Endothelial cell (in vitro differentiated cells): ENCODE measurements at places on chromosomes 7 and 10.

DNA sequence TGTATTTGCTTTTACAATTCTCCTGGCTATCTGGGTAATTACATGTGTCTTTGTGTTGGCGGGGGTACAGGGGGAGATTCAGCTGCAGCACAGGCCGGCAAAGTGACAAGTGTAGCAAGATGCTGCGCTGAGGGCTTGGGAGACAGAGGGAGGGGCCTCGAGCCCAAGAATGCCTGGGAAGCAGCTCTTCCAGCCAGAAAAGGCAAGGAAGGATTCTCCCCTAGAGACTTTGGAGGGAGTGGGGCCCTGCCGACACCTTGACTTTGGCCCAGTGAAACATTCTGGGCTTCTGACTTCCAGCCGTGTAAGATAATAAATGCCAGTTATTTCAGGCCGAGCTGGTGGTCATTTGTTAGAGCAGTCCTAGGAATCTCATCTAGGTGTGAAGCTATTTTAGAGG is 7.2 kb upstream of the REPIN1 start:
- no peak for DNase-seq

DNA sequence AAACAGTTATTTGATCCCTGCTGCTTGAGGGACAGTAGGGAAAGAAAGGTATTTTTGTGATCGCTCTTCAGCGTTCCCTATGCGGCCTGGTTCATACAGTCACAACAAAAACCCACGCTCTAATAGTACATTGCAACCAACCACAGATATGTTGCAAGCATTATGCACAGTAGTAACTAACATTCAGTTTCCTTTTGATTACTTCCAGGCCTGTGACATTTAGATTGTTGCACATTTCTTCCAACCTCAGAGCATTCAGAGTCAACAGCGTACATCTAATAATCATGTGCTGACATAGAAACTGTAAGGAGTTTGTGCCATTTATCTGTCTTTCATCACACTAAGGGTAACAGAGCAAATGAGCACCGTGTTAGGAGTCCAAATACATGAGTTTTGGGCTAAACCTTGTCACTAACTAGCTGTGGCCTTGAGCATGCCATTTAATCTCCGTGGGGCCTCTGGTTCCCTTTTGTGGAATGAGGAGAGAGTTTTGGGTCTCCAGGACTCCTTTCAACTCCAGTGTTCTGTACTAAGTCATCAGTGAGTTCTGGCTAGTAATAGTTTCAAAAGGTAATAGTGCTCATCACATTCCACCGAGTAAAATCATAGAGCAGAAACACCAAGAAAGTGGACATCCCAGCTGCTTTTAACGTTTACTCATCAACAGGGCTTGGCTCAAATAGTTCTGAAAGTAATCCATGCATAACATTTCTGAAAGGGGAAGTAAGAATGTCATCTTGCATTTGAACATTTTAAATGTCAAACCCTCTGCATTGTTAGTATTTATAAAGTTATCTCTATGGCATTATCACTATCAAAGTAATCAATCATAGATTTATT is 99.0 kb upstream of the FZD1 start:
- no peak for DNase-seq

DNA sequence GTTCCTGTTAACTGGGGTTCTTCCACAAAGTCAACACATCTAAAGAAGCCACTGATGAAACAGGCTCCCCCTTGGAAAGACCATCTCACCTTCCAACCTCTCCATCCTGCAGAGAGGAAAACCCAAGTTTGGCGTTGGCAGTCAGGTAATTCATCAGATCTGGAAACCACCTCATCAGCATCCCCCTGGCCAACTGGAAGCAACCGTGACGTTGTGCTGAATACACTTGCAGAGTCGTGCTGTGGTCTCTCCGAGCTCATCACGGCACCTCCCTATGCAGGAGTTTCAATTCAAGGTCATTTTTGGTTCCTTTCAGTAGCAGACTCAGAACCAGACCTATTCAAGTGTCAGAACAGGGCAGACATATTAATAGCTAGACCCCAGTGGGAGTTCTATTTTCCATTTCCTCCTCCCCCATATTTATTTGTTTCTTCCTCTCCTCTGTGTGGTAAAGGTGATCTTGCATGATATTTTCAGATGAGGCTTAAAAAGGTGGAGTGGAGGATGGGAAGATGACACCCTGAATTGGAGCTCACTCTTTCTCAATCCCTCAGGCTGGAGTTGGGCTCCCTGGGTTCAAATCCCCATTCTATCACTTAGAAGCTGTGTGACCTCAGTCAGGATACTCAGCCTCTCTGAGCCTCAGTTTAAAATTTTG is 149.1 kb upstream of the ADO start:
- no peak for DNase-seq

- no peak for DNase-seq
Observed at GRCh38 chr7:1531263-1531978, 919 bp downstream of the MAFK start.

DNA sequence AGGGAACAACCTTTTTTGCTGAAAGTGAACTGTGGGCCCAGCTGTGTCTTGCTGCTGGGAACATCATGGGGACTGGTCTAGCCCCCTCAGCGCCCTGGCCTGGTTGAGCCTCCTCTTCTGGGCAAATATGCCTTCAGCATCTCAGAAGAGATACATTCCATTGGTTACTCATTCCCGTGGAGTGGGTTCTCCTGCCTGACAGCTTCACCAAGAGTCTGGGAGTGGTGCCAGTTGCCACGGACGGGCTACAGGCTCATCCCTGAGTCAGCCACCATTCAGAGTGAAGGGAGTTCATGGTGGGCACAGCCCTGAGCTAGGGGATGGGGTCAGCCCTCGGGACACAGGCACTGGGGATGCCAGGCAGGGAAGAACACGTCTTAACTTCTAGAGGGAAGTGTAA is 81.9 kb downstream of the RAMP3 start:
- no peak for DNase-seq

DNA sequence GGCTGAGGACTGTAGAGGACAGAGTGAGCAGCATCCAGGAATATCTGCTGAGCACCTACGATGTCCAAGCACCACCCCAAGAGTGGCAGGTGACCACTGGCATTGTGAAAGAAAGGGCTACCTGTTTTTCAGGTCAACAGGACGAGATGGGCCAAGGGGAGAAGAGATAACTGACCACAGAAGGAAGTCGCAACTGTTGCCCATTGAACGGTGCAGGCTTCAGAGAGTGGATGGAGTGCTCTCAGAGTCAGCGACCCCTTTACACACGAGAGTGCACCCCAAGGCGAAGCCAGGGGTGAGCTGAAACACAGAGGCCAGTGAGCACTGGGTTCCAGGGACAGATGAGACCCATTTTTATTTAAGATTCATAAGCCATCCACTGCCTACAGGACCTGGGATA is 42.3 kb downstream of the HIPK2 start:
- DNase-seq, result no peak

GRCh38 chr7:100623951-100624824 is 11.8 kb downstream of the MOSPD3 start:
- no peak for DNase-seq

DNA sequence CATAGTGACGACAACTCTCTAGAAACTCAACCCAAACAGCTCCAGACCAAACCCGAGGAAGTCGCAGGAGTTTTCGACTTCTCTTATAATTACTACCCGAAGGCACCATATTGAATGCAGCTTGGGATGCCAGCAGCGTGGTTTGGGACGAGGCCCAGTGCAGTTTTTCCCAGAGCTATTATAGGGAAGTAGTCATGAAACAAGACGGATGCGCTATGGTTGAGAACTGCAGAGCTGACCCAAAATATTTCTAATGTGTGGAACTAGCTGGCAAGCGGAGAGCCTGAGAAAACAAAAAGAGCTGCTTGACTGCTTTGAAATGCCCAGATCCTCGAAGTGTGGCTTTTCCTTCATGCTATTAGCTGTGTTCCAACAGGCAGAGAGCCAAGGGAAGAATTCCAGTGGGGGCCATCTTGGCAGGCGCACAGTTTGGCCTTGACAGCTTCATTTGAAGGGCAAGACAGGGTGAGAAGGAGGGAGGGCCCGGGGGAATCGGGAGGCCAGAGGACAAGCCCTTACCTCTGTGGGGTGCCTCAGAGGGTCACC is 122.7 kb downstream of the CUL2 start:
- no peak for DNase-seq

DNA sequence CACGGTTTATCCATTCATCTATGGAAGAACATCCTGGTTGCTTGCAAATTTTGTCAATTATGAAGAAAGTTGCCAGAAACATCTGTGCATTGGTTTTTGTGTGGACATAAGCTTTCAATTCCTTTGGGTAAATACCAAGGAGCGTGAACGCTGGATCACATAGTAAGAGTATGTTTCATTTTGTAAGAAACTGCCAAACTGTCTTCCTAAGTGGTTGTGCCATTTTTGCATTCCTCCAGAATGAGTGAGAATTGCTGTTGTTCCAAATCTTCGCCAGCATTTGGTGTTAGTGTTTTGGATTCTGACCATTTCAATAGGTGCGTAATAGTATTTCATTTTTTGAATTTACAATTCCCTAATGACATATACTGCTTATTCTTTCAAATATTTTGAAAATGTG is 155.3 kb upstream of the FRMD4A start:
- no peak for DNase-seq

GRCh38 chr10:121158988-121159579 is 307.9 kb downstream of the WDR11 start:
- no peak for DNase-seq

DNA sequence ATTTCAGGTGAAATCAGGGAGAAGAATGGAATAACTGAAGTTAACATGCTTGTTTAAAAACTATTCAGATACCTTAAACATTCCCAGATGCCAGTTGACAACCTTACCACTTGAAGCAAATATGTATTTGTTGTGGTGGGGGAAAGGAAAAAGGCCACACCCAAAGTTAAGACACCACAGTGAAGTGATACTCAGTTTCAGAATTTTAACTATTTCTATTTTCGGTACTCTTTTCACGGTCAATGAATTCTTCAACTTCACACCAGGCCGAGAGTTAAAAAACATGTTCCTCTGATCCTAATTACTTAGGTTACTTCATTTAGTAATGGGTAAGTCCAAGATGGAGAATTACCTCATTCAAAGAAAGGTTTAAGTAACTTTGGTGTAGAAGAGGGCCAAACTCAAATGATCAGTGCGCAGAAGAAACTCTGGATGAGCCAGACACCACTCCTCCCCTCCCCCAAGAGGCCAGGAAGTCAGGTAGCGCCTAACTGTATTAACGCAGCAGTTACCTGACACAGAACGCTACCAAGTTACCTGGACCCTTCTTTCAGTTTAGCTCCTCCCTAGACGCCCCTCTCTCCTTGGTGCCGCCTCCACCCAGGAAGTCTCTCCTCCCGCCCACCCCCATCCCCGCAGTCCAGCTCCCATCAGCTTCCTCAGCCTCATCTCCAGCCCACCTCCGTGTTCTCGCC is 700 bp downstream of the MTPN start:
- peak; percentile 7 for DNase-seq

- DNase-seq, result peak; percentile 12
Observed at GRCh38 chr10:35378541-35379210, 42.4 kb downstream of the CCNY start.

DNA sequence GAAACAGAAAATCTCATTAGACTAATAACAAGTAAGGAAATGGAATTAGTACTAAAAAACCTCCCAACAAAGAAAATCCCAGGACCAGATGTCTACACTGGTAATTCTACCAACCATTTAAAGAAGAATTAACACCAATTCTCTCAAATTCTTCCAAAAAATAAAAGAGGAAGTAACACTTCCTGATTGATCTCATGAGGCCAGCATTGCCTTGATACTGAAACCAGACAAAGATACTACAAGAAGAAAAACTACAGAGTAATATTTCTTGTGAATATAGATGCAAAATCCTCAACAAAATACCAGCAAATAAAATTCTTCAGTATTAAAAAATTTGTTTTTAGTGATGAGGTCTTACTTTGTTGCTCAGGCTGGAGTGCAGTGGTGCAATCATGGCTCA is 21.3 kb downstream of the GCK start:
- DNase-seq, result no peak

- no peak for DNase-seq
Observed at GRCh38 chr10:105837951-105838350, 1196.9 kb downstream of the SORCS3 start.

GRCh38 chr7:81788246-81788645 is 18.4 kb upstream of the HGF start:
- no peak for DNase-seq

DNA sequence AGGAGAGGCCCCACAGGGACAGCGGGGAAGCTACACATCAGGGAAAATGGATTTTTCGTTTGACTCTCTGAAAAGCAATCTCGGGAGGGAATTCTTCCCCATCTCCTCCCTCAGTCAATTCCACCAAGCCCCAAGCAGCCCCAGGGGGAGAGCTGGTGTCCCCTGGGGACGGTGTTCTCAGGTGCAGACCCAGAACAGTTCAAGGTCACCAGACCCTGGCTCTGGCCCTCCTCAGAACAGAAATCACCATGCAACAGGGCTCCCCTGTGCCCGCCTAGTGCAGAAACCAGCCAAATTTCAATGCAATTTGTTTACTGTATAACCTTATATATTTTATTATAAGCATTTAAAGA is 34.1 kb downstream of the GSDME start:
- DNase-seq, result no peak

GRCh38 chr7:3482147-3482921 is 181.3 kb downstream of the SDK1 start:
- DNase-seq, result peak; percentile 64

DNA sequence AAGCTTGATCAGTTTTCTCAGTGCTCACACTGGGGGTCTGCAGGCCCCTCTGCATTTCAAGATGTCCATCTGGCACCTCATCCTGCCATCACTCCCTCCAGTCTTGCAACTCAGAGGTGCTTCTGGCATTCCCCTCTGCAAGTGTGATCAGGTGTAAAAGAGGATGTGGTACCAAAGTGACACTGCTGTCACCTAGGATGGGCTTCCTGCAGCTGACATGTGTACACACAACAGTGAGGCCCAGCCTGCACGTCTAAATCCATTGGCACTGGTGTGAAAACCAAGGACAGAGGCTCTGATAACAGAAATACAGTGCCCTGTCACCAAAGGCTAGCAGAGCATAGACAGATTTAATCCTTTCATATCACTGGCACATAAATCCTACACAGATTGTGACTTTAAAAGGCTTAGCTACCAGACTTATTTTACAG is 162.5 kb upstream of the CELF2 start:
- DNase-seq, result no peak

GRCh38 chr7:155861480-155861868 is 49.2 kb upstream of the SHH start:
- DNase-seq, result no peak

DNA sequence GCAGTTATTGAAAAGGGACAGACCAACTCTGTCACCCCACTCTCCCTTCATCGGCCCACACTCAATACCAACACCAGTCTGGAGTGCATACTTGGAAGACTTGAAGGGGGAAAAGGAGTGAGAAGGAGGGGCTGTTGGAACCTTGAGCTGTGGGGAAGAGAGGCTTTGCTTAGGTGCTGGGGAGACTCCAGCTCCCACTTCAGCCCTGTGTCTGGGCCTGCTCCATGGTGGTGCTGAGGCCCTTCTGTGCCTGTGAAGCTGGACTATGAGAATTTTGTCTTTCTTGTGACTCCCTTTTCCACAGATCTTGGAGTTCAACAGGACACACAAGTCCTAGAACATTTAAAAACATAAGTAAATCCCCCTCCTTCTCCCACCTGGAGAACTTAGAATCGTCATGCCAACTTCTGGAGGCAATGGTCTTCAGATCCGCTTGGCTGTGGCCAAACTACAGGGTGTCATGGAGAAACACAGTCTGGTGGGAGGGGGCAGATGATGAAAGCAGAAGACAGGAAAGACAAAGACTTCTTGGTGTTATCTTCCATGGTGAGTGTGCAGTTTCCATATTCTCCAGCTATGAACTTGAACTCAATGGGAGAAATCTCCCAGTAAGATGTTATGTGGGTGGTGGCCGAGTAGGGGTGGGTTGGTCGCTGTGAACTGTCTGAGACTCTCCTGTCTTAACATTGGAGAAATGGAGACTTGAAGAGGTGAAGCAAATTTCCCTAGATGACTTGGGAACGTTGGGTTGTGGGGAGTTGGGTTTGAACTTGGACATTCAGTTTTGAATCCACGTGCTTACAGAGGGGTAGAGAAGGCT is 18.4 kb upstream of the GIMAP8 start:
- no peak for DNase-seq
